ENCODE measurements at places on chromosomes 2 and 18.

- no peak for DNase-seq
Observed at GRCh38 chr2:190327867-190328572, 8.4 kb upstream of the HIBCH start.

DNA sequence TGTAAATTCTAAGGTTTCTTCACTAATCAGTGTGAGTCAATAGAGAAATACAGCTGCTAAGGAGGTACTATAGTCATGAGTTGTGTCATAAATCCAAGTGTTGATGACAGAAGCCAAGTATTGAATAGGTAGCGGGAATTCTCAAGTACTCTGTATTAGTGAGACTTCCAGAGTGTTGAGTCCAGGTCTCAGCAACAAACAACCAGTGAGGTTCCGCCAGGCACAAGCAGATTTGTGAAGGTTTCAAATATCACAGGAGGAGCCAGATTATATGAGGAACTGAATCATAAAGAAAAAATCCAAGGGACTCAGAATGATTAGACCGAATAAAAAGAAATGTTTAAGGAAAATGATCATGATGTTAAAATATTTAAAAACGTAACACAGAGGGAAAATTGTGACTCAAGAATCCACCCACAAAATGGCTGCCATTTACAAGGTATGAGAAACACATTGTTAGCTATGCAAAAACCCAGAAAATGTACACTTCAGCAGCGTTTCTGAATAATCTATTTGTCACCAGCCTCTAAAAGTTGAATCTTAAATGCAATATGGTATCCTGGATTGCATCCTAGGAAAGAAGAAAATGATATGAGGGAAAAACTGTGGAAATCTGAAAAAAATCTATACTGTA, 27.3 kb upstream of the EVA1A start:
- no peak for DNase-seq

DNA sequence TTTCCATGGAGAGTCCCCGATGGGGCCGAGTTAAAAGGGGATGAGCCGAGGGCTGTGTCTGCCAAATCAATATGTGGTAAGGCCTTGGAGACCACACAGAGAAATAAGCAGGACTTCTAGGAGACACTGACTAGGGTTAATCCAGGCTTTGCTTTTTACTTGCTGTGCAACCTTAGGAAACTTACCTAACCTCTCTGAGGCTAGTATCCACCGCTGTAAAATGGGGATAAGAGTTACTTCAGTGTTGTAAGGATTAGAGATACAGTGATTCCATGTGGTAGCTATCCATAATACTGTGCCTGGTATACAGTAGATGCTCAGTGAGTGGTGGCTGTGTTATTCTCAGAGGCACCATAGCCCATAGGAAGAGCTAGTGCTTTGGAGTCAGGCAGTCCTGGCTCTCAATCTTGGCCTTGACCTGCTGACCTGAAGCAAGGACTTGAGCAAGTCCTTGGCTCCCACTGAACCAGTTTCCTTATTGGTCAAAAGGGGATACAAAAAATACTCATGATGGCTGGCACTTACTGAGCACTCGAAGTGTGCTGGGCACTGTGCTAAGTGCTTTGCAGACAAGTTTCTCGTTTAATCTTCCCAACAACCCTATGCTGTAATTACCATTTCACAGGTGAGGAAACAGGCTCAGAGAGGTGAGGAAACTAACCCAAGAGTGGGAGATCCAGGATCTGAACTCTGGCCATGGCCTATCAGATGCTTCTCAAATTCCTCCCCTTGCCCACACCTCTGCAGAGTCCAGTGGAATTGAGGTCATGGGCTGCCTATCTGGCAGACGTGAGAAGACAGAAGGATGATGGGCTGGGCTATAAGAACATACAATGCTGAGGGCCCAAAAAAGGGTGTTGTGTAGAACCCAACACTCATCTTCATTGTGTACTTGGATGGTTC, 12.0 kb upstream of the DES start:
- no peak for DNase-seq

DNA sequence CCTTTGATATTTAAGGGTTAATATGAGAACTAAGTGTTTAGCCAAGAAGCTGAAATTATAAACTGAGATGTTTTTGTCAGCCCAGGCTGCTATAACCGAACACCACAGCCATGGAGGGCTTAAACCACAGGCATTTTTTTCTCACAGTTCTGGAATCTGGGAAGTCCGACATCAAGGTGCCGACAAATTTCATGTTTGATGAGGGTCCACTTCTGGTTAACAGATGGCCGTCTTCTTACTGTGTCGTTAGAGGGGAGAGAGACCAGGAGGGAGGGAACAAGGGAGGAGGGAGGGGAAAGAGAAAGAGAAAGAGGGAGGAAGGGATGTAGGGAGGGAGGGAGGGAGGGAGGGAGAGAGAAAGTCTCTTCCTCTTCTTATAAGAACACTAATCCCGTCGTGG, 6.5 kb upstream of the CNDP2 start:
- no peak for DNase-seq

DNA sequence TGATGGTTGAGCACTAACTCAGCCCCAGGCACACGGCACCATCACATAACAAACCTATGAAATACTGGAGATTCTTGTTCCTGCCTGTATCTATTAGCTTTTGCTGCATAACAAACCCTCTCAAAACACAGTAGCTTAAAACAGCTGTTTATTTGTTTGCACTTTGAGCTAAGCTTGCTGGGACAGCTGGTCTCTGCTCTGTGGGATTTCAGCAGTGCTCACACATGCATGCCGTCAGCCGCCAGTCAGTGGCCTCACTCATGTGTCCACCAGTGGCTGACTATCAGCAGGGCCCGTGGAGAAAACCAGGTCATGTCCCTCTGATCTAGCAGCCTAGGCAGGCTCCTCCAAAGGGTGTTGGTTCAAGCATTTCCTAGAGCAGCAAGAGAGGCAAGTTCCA, 52.8 kb upstream of the RAB12 start:
- DNase-seq = no peak

- DNase-seq = peak; percentile 54
Observed at GRCh38 chr18:31497836-31498573, at the start of gene DSG2. DSG2 (plus strand) TSS chr18:31498177; CDS start chr18:31498252, 75 bp downstream.

DNA sequence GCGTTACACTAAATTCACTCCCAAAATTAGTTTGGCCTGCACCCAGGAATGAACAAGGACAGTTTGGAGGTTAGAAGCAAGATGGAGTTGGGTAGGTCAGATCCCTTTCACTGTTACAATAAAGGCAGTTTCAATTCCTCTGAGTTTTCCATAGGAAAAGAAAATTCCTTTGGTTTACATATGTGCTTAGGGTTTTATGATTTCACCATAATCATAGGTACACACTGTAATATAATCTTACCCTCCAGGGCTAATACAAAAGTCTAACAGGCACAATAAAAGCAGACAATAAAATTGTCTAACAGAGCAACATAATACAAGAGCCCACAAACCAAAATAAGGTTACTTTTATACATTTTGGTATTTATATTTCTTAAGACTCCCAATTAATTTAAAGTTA, 391.5 kb upstream of the KCNJ3 start:
- no peak for DNase-seq

GRCh38 chr18:22451796-22452195, 34.1 kb upstream of the CTAGE1 start:
- no peak for DNase-seq

GRCh38 chr2:169573974-169574299, 272 bp upstream of the FASTKD1 start:
- DNase-seq = no peak

DNA sequence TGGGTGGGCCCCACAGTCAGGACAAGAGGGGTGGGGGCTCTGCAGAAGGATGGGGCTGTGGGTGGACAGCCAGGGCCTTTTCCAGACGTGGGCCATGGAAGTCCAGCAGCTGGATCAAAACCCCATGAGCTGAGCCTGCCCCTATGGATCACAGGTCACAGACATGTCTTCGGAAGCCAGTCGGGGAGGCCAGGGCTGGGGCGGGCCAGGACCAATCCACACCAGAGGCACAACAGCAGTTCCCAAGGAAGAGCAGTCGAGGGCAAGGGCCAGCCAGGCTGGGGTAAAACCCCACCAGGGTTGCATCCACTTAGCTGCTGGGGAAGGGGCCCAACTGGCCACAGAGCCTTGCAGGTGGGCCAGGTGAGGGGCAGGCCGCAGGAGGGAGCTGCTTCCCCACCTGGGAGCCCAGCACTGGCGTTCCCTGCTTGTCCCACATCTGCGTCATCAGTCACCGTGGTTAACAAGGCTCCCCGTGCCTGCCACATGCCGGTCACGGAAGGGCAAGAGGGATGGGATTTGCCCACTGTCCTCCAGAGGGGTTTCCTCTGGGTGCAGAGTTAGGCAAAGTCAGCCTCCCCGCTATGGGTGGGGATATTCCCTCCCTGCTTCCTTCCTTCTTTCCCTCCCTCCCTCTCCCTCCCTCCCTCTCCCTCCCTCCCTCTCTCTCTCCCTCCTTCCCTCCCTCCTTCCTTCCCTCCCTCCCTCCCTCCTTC, 46.4 kb upstream of the ODC1 start:
- no peak for DNase-seq

DNA sequence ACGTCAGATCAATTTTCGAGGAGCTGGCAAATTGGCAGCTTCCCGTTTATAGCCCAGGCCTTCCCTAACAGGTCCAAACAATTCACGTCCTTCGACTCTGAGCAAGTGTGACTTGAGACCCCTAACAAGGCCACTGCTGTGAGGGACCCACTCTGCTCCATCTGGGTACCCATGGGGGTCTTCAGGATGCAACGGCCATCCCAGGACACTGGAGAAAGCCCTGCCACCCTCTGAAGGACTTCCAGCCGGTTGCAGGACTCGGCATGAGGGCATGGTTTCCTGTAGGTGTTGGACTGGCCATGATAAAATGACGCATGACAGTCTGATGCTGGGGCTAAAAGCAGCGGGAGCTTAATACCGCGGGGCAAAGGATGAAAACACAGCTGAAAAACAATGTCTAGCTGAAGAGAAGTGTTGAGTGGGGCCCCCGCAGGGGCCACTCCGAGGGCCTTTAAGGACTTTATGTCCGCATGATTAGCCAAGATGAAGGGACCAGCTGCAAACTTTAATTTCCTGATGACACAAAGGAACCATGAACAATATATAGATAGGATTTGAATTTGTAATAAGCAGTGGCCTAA, 113.3 kb upstream of the ZNF521 start:
- DNase-seq = no peak

GRCh38 chr18:76464281-76465259, 30.5 kb downstream of the ZNF516 start:
- no peak for DNase-seq

DNA sequence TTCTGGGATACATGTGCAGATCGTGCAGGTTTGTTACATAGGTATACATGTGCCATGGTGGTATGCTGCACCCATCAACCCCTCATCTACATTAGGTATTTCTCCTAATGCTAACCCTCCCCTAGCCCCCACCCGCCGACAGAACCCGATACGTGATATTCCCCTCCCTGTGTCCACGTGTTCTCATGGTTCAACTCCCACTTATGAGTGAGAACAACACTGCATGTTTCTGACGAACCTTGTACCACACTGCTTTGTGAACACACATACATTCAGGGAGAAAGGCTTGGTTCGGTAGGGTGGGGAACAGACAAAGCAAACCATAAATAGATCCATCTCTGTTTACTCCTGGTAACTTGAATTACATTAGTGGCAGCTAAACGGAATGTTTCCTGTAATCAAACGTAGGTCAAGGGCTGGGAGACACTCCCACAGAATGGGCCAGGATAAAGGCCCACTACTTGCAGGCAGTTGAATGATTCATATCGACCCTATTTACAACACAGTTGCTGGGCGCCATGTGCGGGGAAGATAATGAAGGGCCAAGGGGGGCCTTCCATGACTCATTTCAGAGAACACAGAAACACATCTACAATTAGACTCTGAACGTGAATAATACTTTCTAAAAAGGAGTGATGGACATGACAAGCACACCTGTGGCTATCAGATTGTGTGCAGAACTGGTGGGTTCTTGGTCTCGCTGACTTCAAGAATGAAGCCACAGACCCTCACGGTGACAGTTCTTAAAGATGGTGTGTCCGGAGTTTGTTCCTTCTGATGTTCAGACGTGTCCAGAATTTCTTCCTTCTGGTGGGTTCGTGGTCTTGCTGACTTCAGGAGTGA, 56.8 kb upstream of the KIDINS220 start:
- DNase-seq = no peak

DNA sequence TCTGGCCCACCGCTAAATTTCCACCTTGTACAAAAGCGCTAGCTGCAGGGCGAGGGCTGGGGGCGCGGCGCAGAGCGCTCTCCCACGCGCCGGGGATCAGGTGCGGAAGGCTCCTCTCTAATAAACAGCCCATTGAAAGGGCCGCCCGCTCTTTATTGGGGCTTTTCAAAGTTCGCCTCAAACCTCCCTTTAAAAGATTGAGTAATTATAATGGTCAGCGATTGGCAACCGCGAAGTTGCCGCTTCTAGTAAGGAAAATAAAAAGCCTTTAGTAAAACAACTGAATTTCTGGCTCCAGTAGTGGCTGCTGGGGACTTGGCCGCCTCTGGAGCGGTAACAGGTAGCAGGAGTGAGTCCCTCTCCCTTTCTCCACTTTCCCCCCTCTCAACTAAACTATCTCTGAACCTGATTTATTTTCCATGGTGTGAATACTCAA, 755 bp downstream of the NEUROD1 start:
- no peak for DNase-seq

GRCh38 chr2:36318547-36318946, 37.0 kb upstream of the CRIM1 start:
- DNase-seq = no peak

DNA sequence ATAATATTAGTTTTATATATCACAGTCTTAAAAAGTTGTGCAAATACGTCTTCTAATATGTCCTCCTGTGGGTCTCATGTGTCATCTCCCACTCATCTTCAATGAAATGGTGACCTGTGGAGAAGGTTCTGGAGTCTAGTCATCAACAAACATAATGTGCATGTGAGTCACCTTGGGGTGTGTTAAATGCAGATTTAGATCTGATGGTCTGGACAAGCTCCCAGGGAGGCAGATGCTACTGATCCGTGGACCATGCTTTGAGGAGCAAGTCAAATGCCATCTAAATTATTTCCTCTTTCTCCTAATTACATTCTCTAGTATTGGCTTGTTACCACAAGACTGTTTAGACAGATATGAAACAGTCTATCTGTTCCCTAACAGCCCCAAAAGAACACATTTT, 210.9 kb downstream of the CD226 start:
- no peak for DNase-seq

DNA sequence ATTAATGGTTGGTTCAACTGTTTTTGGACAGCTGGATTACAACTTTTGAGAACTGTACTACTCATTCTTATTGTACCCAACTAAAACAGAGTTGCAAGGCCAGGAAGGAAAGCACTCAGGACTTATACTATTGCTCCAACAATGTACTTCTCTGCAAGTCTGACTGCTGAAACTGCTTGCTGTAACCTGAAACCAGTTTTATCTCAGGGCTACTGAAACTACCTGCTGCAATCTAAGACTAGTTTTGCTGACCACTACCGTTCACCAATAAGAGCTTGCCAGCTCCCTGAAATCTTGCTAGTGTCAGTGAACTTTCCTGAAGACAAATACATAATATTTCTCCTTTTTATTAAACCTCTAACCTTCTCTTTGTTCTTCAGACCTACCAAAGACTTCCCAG, 157.3 kb downstream of the CDCA7 start:
- DNase-seq = no peak

GRCh38 chr18:45664824-45665763, 49.8 kb downstream of the SLC14A2 start:
- DNase-seq = peak; percentile 71

All from stimulated activated CD4-positive, alpha-beta T cell treated with anti-CD3 and anti-CD28 coated beads, Interleukin-15, amount 100 ng/mL, for 24 hours (primary cell).